ENCODE measurements at places on chromosomes 1 and 21. TPM values are rescaled to one million over a fixed set of nuclear protein-coding genes. Genes with fewer than 3 reads are reported as not detected.

S100A1 gene
- not detected for total RNA-seq

ATAD3C gene
- total RNA-seq, result 1.4 TPM

ADCY10 gene
- 0.13 TPM for total RNA-seq

LCE5A gene
- total RNA-seq, result not detected

RCSD1 gene
- total RNA-seq, result 155 TPM

DYNLT5 gene
- total RNA-seq, result not detected

TMPRSS2 gene
- total RNA-seq, result not detected

MLLT11 gene
- total RNA-seq, result 3.4 TPM

CFAP74 gene
- total RNA-seq, result not detected

FDPS gene
- total RNA-seq, result 350 TPM

CNKSR1 gene
- total RNA-seq, result 5.3 TPM

SLC19A2 gene
- 6.8 TPM for total RNA-seq

PCBP3 gene
- 3.9 TPM for total RNA-seq

TESK2 gene
- total RNA-seq, result 4.3 TPM

NUP210L gene
- 0.05 TPM for total RNA-seq

CD84 gene
- total RNA-seq, result 23.3 TPM

CAPN9 gene
- total RNA-seq, result not detected

NPHS2 gene
- not detected for total RNA-seq

PGLYRP4 gene
- not detected for total RNA-seq

C1orf94 gene
- total RNA-seq, result not detected

CD164L2 gene
- not detected for total RNA-seq

TNFRSF4 gene
- 243 TPM for total RNA-seq

COQ8A gene
- total RNA-seq, result 18.1 TPM

ACOT11 gene
- total RNA-seq, result 0.55 TPM

S100A9 gene
- 0.55 TPM for total RNA-seq

CD1D gene
- not detected for total RNA-seq

CYP4B1 gene
- not detected for total RNA-seq

CSF1 gene
- total RNA-seq, result 94.2 TPM

LEFTY2 gene
- total RNA-seq, result not detected

VAV3 gene
- total RNA-seq, result 2.3 TPM

LCE1A gene
- not detected for total RNA-seq

ILDR2 gene
- total RNA-seq, result 9.3 TPM

GJB3 gene
- total RNA-seq, result not detected

HTR6 gene
- total RNA-seq, result not detected

FMO1 gene
- not detected for total RNA-seq

MYOM3 gene
- total RNA-seq, result not detected

CHI3L1 gene
- total RNA-seq, result not detected

CLCA1 gene
- total RNA-seq, result not detected

XCL1 gene
- total RNA-seq, result 0.33 TPM

LDLRAD1 gene
- total RNA-seq, result not detected

PRKAA2 gene
- not detected for total RNA-seq

STXBP3 gene
- total RNA-seq, result 60.8 TPM

GSTM5 gene
- total RNA-seq, result not detected

PIGR gene
- not detected for total RNA-seq

DPYD gene
- total RNA-seq, result 42.1 TPM

CA14 gene
- total RNA-seq, result not detected

KRTAP24-1 gene
- total RNA-seq, result not detected

IPP gene
- 14.7 TPM for total RNA-seq

NBPF4 gene
- not detected for total RNA-seq

C4BPA gene
- total RNA-seq, result not detected
